ENCODE measurements at places on chromosomes 4 and X. TPM values are rescaled to one million over a fixed set of nuclear protein-coding genes. Genes with fewer than 3 reads are reported as not detected.
A peak's percentile ranks its signal among the peaks of the same experiment; 100 is the strongest.

DNA sequence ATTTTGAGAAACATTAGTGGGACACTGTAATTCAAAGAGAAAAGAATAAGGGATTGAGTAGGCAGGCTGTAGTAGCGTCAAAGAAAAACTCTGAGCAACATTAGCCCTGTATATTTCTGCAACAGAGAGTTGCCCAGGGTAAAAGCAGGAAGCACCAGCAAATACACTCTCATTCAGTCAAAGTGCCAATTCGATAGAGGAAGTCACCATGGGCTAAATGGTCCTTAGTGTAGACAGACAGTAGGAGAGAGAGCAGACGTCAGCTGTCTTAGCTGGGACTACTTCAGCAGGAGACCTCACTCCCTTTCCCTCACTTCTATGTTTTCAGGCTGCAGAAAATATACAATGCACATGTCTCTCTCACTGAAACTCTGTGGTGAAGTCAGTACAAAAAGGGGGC, 2073.8 kb upstream of the TENM3 start:
- no peak for DNase-seq

DNA sequence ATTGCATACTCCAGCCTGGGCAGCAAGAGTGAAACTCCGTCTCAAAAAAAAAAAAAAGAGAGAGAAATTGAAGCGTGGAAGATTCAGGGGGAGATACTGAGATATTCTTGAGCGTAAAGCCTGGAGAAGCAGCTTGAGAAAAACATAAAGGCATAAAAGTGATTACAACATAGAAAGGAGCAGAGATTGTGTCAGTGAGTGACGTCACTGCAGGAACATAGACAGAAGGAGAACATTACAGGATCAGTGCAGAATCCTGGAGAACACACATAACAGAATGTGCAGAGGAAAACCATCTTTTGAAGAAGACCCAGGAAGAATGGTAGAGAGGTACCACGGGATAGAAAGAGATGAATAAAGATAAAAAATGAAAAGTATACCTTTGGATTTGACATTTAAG, 147.0 kb downstream of the APBB2 start:
- no peak for DNase-seq

DNA sequence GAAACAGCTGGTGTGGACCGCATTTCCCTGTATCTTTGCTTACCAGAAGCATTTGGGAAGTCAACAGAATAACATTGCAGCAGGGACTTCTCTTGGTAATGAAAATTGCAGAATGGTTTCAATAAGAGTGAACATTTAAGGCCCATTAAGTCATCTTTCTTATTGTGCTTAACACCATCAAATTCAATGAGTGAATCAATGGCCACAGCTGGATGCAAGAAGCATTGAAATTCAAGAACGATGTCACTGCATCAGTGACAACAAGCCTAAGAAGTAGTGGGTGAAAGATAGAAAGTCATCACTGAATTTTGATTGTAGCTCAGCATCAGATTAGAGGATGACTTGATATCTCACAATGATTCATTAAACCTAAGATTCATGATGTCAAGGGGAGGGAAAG, 93.9 kb upstream of the GPM6A start:
- DNase-seq, result no peak

Gene FAAH2
- total RNA-seq, result 5.6 TPM

Gene MGAT4D
- not detected for total RNA-seq

GRCh38 chr4:143335979-143336780, 496 bp upstream of the GAB1 start:
- DNase-seq, result peak; percentile 92

Measured in colonic mucosa (tissue), 4 donors.